ENCODE measurements at places on chromosomes 11 and 22.

GRCh38 chr11:19027829-19028595 is 32.5 kb downstream of the MRGPRX2 start:
- DNase-seq, result no peak

- DNase-seq, result no peak
Observed at GRCh38 chr11:129283141-129283540, 91.0 kb upstream of the ARHGAP32 start.

DNA sequence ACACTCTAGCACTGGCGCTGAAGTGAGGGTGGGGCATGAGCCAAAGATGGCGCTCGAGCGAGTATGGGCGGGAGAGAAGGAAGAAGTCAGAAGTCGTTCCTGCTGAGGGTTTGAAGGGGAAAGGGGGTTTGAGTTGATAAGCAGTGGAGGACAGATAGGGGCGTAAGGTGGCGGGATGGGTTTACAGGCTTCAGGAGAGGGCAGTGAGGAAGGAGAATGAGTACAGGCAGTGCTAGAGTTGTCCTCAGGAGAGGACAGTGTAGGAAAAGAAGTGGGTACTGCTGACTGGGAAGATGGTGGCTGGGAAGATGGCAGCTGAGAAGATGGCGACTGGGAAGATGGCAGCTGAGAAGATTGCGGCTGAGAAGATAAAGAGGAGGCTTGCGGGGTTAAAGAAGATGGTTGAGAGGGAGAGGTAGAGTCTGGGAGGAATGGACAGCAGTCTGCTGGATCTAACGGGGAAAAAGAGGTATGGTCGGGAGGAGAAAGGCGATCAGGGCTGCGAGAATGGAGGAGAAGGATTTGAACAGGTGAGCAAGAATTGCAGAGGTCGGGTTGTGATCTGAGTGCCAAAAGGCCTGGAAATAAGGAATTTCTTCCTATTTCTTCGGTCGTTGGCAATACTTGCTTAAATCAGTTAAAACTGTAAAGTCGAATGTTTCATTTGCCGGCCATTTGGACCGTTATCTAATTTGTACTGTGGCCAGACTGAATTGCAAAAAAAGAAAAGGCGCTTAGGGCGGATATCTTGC is 5.2 kb downstream of the PPFIBP2 start:
- DNase-seq, result no peak

DNA sequence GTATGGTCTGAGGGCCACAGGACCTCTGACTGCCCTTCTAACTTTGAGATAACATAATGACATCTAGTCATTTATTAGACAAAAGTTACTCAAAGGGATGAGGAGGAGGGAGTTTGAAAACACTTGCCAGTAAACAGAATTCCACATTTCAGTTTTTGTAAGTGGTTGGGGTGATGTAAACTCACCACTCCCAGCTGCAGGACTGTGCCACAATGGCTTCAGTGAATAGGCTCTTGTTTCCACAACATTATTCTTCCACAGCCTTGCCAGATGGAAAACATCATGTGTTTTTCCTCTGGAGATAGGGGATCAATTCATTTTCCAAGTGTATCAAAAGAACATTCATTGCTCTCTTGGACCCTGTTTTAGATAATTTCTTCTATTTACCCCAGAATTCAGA is 147.2 kb upstream of the BDNF start:
- DNase-seq, result no peak

- DNase-seq, result no peak
Observed at GRCh38 chr11:43842021-43842420, 38.6 kb upstream of the ALKBH3 start.

Measured in activated T-cell treated with anti-CD3 and anti-CD28 coated beads, Interleukin-2, amount 50 U/mL, for 24 hours (primary cell).